ENCODE measurements at places on chromosomes 4 and X.

DNA sequence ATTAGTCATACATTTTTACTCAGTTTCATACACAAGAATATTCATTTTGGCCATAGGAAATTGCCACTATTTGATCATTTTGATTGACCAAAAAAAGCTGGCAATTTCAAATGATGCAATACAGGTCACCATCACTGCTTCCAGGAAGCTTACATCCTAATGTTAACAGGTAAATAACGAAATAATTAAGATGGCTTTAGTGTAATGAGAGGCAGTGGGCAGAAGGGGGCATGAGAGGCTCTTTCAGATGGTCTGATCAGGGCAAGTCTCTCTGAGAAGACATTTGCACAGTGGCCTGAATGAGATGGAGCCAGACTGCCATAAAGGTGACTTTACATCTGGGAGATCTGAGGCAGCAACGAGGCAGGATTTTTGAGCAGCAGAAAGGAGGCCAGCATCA is 170.7 kb downstream of the SLIT2 start:
- no peak for DNase-seq

- no peak for DNase-seq
Observed at GRCh38 chr4:104365618-104366017, 129.1 kb downstream of the CXXC4 start.

- no peak for DNase-seq
Observed at GRCh38 chrX:22300130-22300529, 27.4 kb downstream of the CBLL2 start.

GRCh38 chrX:133880032-133880443 is 105.4 kb downstream of the GPC3 start:
- no peak for DNase-seq

DNA sequence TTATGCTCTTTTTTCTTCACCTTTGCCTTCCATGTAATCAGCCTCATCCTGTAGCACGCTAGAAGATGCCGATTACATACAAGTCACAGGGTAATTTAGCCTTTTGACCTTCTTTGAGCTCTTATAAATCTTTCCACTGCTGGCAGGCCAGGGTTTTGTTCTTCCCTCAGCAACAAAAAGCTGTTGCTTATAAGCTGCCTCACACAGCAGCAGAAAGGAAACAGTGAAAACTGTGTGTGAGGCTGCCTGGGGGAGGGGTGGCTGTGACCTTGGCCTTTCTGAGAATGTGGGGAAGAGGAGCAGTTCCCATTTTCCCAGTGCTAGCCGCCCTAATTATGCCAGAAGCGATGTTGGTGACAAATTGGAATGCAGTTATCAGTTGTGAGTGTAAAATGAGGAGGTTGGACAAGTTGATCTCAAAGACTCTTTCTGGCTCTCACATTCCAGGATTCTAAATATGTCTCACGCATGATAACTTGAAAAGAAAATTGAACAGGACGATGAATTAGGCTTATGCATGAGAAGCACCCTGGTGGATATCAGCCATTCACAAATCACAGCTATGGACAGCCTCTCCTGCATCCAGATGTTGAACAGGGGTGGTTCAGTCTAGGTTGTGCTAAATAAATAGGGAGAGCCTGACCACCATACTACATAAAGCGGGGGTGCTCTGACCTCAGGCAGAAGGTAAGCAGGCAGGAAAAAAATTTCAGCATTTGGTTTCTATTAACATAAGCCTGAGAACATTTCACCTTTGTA is 25.7 kb downstream of the SLITRK2 start:
- no peak for DNase-seq

GRCh38 chr4:73468170-73468569 is 13.4 kb upstream of the AFM start:
- DNase-seq = no peak

DNA sequence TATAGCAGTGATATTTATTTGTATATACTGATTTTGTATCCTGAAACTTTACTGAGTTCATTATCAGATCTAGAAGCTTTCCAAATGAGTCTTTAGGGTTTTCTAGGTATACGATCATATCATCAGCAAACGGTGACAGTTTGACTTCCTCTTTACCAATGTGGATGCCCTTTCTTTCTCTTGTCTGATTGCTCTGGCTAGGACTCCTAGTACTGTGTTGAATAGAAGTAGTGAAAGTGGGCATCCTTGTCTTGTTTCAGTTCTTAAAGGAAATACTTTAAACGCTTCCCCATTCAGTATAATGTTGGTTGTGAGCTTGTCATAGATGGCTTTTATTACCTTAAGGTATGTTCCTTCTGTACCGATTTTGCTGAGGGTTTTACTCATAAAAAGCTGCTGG is 37.5 kb downstream of the CBR4 start:
- DNase-seq = no peak

DNA sequence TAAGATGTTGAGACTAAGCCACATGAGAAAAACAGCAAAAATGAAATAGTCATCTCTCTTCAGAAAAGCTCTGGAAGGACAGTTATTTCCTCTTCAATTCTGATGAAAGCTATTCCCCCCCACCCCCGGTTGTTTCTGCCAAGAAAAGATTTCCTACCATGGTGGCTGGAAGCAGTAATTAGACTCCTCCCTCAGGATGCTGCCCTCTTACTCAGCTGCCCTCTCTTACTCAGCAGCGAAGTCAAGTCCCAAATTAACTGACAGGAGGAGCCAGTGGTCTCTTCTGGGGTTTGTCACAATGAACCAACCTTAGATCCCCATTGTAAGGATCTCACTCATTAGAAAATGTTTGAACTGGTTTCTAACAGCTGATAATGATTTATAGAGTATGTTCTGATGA is 38.0 kb downstream of the GPM6B start:
- no peak for DNase-seq

- peak; percentile 45 for DNase-seq
Observed at GRCh38 chr4:15805583-15806517, 27.7 kb downstream of the CD38 start.

DNA sequence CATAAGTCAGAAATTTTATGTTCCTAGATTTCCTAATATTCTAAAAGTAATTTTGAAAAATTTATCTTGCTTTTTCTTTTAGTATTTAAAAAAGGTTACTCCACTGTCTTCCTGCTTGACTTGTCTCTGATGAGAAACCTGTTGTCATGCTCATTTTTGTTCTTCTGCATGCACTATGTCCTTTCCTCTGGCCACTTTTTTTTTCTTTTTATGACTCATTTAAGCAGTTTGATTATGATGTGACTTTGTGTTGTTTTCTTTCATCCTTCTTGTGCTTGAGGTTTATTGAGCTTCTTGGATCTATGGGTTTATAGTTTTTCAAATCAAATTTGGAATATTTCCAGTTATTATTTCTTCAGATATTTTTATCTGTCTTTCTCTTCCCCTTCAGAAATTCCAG is 12.0 kb upstream of the UFSP2 start:
- DNase-seq = no peak
